ENCODE measurements at places on chromosomes 6 and 20.
A peak's percentile ranks its signal among the peaks of the same experiment; 100 is the strongest.

GRCh38 chr6:165245287-165245686, 64.1 kb downstream of the C6orf118 start:
- DNase-seq, result no peak

DNA sequence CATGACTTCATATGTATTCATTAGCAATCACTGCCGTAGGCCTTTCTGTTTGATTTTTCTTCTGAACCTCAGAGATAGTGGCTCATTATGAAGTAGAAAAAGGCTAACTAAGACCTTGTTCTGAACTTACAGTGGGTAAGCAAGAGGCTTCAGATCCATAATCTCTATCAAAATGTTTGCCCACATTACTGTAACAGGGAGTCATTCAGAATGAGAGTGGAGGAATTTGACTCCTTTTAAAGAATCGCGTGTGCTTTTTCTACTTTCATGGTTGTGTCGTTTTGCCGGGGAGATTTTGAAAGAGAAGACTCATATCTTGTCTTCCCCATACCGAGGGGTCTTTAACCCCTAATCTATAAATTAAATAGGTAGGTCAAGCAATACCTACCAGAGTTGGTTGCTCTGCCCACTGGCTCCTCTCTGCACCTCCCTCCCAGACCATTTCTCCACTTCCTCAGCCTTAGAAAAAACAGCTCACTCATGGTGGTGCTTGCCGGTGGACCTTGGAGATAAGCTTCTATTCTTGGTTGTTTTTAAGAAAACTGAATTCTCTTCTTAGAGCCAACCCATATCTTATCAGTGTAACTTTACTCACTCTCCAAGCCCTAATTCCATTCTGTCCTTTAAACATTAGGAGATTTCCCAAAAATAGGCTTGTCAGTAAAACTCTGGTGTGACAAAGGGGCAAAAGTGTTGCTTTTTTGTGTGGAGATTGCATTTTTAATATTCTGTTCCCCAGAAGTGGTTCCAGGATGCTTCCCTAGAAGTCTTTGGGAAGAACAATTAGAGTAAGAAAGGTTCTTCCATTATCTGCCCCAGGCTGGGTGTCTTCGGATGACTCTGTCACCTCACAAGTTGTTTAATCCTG, 56.6 kb downstream of the E2F3 start:
- DNase-seq, result no peak

DNA sequence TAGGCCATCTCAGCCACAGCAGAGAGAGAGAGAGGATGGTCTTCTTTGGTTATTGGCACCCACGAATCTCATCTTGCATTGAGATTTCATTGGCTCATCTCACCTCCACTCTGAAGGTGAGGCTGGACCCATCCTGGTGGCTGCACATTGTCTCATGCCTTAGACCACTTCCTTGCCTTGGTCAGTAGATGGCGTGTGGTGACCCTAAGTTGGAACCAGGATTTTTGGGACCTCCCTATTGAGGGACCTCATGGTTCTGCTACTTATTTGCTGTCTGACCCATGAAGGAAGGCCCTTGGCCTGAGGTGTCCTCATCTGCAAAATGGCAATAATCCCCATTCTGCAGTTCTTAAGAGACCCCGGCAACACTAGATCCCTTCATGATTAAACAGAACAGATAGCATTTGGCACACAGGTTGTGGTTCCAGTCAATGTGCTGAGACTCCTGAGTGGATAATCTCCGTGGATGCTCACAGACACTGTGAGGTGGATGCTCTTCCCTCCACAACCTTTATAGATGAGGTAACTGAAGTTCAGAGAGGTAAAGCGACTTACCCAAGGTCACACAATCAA, 21.5 kb upstream of the AAR2 start:
- DNase-seq, result no peak

- no peak for DNase-seq
Measured at GRCh38 chr6:23073821-23074220, 504.5 kb downstream of the HDGFL1 start.

- DNase-seq, result peak; percentile 70
Measured at GRCh38 chr20:57381596-57382503, 9.3 kb upstream of the RBM38 start.

DNA sequence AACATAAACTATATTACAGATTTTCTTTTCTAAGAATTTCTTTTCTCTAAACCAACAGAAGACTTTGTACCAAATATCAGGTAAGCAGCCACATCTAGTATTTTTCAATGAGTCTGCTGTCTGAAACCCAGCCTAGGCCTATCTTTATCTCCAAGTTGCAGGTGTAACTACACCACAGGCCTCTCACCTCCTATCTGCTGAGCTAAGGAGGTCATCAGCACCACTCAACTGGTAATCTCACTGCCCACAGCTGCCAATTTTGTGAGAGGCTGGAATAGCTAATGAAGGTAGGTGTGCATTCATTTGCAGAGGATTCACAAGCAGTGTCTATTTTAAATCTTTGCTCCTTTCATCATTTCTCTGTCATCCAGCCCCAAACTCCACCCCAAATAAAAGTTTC, 584.8 kb downstream of the HDGFL1 start:
- DNase-seq, result no peak

DNA sequence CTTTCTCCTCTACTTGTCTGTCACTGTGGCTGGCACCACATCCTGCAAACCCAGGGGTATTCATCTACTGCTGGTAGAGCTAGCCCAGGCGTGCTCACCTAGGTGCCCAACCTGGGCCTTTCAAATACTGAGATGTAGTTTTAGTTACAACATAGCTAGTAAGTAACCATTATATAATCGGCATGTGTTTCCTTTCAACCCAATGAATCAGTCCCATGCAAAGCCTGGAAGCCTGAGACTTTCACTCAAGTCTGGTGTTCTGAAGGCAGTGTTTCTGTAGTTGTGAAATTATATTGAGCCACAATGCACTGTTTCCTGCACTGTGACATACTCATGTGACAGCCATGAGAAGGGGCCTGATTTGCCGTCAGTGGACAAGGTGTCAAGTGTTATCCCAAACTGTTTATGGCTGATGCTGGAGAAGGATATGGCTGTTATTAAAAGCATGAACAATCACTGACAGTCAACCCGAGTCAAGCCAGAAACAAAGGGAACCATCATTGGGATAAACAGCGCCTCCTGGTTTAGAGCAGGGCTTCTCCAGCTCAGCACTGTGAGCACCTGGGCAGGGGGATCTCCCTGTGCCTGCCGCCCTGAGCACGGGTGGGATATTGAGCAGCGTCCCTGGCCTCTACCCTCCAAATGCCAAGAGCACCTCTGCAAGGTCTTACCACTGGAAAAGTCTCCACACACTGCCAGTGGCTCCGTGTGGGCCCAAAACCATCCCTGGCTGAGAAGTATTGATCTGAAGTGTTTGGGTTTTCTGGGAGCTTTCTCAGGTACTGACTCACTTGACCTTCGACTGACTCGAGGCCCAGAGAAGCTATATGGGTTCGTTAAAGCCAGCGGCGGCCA, 1.6 kb downstream of the PSMA7 start:
- no peak for DNase-seq

DNA sequence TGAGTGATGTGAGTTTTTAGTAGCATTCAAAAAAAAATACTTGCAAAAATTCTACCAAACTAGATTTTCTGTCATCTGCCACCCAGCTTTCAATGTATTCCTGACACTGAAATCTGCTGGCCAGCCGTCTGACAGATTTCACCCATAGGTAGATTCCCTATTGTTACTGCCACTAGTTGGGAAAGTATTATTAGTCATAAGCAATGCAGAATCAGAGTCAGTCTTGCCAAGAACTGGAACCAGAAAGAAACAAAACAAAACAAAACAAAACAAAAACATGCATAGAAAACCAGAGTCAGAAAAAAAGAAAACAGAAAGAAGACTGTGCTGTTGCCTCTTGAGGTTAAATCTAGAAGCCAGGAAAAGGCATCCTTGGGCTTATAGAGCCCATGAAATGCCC, 293.1 kb upstream of the KCNQ5 start:
- DNase-seq, result no peak

DNA sequence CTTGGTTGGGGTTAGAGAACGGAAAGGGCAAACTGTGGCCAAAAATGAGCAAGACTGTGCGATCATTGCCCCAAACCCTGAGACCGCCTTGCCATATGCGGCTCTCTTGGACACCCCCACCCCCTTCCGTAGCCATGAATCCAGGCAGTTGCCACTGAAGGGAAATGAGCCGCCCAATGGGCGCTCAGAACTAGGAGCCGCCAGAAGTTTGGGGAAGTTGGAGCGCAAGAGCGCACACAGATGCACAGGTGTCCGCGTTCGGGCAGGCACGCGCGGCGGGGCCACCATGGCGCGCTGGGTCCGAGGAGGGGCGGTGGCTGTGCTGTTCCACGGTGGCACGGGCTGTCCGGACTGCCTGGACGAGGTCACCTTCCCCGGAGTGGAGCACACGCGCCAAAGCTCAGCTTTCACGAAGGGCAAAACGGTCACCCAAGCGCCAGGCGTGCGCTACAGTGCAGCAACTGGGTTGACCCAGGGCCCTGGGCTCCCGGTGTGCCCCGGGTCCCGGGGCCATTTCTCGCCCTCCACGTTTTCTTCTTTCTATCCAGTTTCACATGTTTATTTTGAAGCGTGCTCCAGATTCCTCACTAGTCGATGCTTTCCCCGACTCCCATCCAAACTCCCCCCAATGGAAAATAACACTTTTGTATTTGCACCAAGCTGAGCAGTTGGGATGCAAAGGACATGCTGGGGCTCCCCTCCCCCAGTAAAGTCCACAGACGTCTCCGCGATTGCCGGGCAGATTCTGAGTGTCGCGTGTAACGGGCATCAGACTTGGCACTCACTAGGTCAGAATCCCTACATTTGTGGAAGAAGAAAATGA, 906 bp upstream of the PDE10A start:
- DNase-seq, result no peak

GRCh38 chr20:16708602-16709001, 21.2 kb upstream of the SNRPB2 start:
- DNase-seq, result no peak

DNA sequence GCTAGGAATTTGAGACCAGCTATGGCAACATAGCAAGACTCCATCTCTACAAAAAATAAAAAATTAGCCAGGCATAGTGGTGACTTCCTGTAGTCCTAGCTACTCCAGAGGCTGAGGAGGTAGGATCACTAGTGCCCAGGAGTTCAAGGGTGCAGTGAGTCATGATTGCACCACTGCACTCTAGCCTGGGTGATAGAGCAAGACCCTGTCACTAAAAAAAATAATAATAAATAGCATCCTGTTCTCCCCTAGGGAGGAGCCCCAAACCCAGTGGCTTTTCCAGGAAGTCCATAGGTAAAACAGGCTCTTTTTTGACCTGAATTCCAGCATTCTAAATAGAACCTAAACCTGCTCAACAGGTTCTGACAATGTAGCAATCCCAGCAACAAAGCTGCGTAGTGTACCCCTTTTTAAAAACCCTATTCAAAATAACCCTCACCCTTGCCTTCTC, 192.0 kb downstream of the ALDH8A1 start:
- no peak for DNase-seq

- DNase-seq, result no peak
Measured at GRCh38 chr6:68313911-68314310, 321.2 kb upstream of the ADGRB3 start.

- no peak for DNase-seq
Measured at GRCh38 chr20:2138396-2138795, 36.8 kb downstream of the STK35 start.

DNA sequence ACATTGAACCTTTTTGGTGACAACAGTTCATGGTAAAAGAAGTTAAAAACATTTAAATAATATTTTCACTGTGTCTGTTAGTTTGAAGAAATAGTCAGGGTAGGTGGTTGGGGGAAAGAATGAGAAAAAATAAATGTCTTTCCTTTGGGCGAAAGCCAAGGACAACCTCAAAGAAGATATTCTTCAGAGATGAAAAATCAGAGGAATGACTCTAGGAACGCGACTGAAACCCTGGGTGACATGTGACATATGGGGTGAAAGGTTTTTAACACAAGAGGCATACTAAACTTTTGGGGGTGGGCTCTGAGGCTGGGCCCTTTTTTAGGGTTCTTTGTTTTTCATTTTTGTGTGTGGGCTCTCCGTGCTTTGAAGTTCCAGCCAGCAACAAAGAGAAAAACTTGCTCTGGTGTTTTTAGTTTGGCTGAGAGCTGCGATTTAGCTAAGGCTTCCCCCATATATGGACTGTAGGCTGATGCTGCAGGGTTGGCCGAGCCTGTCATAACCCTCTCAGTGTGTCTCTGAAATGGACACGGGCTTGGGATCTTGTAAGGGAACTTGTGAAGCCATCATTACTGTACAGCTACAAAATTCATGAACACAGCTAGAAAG, 610.1 kb upstream of the ARID1B start:
- no peak for DNase-seq

- DNase-seq, result no peak
Measured at GRCh38 chr20:64146301-64146935, 17.8 kb upstream of the MYT1 start.

DNA sequence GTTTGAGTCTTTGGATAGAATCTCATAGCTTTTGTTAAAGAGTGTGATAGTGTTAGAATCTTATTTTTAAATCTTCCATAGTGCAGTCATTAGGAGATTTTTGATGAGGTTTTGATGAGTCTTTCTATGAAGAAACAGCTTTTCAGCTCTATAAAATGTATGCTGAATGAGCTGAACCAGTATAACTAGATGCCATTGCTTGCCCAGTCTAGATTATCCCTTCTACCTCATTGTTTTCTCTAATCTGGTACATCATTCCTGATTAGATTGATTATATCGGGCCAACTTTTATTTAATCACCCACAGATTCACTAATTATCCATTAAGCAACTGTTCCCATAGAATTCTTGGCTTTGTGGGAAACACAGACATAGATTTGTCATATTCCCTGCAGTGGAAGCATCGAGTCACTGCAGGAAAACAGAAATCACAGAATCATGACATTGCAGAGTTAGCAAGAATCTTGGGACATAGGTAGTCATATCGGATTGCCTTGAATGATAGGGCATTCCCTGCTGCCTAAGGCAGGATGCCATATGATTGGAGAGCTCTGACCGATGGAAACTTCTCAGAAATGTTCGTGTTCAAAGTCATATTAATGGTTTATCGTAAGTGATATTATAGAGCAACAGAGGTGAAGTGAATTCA, 882.7 kb upstream of the FLRT3 start:
- no peak for DNase-seq

GRCh38 chr20:36086767-36087166, 67.8 kb upstream of the EPB41L1 start:
- DNase-seq, result no peak

DNA sequence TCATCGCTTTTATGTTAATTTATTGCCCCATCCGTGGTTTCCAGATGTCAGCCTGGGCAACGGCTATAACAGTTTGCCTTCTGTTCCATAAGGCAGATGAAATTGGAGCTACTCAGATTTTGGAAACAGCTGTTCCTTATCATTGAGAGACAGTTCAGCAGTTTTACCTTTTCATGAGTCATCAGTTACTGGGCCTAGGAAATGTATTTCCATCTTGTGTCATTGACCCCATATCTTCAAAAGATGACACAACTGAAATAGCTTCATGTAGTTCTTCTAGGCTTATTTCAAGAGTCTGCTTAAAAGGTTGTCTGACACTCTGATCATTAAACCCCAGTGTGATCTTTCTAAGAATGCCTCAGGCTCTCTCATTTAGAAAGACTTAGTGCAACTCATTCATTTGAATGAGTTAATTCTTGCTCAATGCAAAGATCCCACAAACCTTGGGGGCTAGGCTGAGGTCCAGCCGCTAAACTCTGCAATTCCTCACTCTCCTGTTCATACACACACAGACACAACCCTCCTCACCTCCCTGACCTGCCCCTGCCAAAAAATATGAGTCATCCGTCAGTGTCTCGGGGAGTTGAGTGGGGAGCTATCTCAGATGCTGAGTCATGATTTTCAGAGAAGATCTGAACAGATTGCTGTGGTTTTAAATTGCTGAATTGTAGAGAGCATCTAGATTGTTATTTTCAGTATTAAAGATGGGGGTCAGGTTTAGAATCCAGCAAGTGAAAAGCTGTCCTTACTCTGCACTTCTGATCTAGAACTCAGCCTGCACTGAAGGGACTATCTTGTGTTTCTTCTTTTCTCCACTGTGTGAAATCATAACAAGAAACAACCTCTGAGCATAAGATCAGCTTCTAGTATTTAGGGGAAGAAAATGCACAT, 61.8 kb downstream of the RPP40 start:
- no peak for DNase-seq

All from activated T-helper 9 cell treated with anti-CD3 and anti-CD28 coated beads, Interleukin-2, amount 50 U/mL, for 16 hours (primary cell).